Calu3 (cell line): ENCODE measurements at places on chromosomes 16 and 17. TPM values are rescaled to one million over a fixed set of nuclear protein-coding genes. Genes with fewer than 3 reads are reported as not detected.

The SSTR5 gene
- not detected in 2 replicates for total RNA-seq

The GALK1 gene
- 20.4 and 20.5 TPM in 2 replicates for total RNA-seq

The MSLN gene
- 3.4 and 8.9 TPM in 2 replicates for total RNA-seq

The IRX3 gene
- total RNA-seq, result 5.7 TPM in 2 replicates

The PARN gene
- total RNA-seq, result 54.8 and 59.1 TPM in 2 replicates

The IKZF3 gene
- 30.9 and 41.0 TPM in 2 replicates for total RNA-seq

The RNF227 gene
- total RNA-seq, result 1.4 and 2.0 TPM in 2 replicates

- H3K36me3 ChIP-seq, result peaks cover 17% of the 10 kb centered on the region
- H3K4me3 ChIP-seq, result no peak overlapping the region
- no peak for DNase-seq
- H3K27me3 ChIP-seq, result peaks cover 21% of the 10 kb centered on the region
- no peak overlapping the region for H3K27ac ChIP-seq
Measured at GRCh38 chr16:23062524-23062923, 86.7 kb downstream of the USP31 start.

- H3K36me3 ChIP-seq, result peaks cover 12% of the 10 kb centered on the region
- H3K4me1 ChIP-seq, result no peaks in the 10 kb centered on the region
- H3K27me3 ChIP-seq, result no peaks in the 10 kb centered on the region
- DNase-seq, result no peak
- no peak overlapping the region for H3K4me3 ChIP-seq
Measured at GRCh38 chr17:34990921-34991365, 10.6 kb downstream of the LIG3 start.

- peak; percentile 94 for DNase-seq
- peaks cover 34% of the 10 kb centered on the region for H3K4me1 ChIP-seq
- no peaks in the 10 kb centered on the region for H3K27me3 ChIP-seq
- H3K27ac ChIP-seq, result peak overlapping the region; percentile 26
- H3K4me3 ChIP-seq, result no peak overlapping the region
Measured at GRCh38 chr17:40303009-40303657, 5.8 kb upstream of the RARA start.

GRCh38 chr17:47686276-47686635 lies 7.7 kb upstream of the TBKBP1 start:
- peak overlapping the region; percentile 33 for H3K27ac ChIP-seq
- peaks cover 81% of the 10 kb centered on the region for H3K36me3 ChIP-seq
- H3K27me3 ChIP-seq, result no peaks in the 10 kb centered on the region
- DNase-seq, result no peak
- H3K4me3 ChIP-seq, result no peak overlapping the region

DNA sequence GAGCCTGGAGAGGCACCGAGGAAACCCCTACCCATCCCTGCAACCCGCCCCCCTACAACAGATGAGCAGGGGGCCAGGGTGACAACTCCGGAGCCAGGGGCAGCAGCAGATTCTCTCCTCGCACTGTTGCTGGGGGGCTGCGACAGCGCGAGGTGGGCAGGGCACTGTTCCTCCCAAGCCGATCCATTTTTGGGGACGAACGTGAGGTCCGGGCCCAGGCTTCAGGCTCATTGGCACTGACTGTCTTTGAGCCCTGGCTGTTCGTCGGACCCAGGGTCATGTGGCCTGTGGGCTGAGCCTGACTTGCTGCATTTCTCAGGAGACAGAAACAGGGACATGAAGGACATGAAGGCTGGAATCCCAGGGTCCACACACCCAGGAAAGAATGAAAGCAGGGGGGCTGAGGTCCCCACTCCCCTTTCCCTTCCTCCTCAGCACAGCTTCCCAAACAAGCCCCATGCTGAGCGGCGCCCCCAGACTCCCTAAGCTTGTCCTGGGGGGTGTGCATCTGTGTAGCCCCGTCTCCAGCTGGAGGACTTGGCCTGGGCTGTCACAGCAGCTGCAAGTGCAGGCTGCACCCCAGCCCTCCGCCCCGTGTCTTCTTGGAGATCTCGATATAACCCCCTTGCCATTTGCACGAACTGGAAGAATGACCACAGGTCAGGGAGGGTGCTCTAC lies 18.7 kb downstream of the CEP295NL start:
- DNase-seq, result peak; percentile 26
- H3K4me3 ChIP-seq, result peak overlapping the region; percentile 58
- peaks cover 36% of the 10 kb centered on the region for H3K4me1 ChIP-seq
- peak overlapping the region; percentile 92 for H3K27ac ChIP-seq

GRCh38 chr16:68792465-68793324 lies 50.6 kb upstream of the TANGO6 start:
- H3K27ac ChIP-seq, result peak overlapping the region; percentile 62
- H3K4me3 ChIP-seq, result peak overlapping the region; percentile 47

DNA sequence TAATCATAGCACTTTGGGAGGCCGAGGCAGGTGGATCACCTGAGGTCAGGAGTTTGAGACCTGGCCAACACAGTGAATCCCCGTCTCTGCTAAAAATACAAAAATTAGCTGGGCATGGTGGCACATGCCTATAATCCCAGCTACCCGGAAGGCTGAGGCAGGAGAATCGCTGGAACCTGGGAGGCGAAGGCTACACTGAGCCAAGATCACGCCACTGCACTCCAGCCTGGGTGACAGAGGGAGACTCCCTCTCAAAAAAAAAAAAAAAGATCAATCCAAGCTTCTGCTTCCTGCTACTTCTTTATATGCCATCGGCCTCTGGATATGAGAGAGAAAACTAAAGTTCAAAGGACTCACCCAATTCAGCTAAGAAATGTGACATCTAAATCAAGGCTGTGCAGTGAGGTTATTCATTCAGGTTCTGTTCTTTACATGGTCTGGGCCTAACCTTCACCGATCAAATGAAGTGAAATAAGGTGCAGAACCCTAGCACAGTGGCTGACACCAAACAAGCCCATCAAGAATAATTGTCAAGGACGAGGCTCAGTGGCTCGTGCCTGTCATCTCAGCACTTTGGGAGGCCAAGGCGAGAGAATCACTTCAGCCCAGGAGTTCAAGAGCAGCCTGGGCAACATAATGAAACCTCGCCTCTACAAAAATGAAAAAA lies 25.6 kb downstream of the ZP2 start:
- H3K4me3 ChIP-seq, result no peak overlapping the region
- no peak overlapping the region for H3K27ac ChIP-seq
- DNase-seq, result no peak
- H3K36me3 ChIP-seq, result peaks cover 21% of the 10 kb centered on the region
- H3K27me3 ChIP-seq, result no peaks in the 10 kb centered on the region

DNA sequence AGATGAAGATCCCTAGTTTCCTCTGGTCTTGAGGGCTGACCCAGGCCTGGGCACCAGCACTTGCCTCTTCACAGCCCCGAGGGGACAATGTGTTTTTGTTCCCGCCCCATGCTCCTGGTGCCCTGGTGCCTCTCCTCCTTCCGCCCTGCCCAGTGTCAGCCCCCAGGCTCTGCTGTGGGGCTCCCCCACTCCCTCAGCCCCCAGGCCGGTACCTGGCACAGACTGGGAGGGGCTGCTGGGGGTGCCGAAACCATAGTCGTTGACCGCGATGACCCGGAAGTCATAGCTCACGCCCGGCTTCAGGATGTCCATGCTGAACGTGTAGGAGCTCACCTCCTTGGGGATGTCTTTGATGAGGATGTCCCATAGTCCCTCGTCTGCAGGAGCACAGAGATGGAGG lies 40.5 kb upstream of the CDC42EP4 start:
- H3K36me3 ChIP-seq, result no peaks in the 10 kb centered on the region
- no peak overlapping the region for H3K27ac ChIP-seq
- H3K4me1 ChIP-seq, result no peaks in the 10 kb centered on the region
- DNase-seq, result no peak
- H3K4me3 ChIP-seq, result no peak overlapping the region

GRCh38 chr17:46790216-46790615 lies 28.3 kb downstream of the WNT3 start:
- no peak for DNase-seq
- peaks cover 85% of the 10 kb centered on the region for H3K27me3 ChIP-seq
- H3K4me3 ChIP-seq, result no peak overlapping the region
